ENCODE measurements at places on chromosomes 2 and 18.
A peak's percentile ranks its signal among the peaks of the same experiment; 100 is the strongest.

- DNase-seq: no peak
Measured at GRCh38 chr18:50696929-50697328, 122.9 kb downstream of the MRO start.

DNA sequence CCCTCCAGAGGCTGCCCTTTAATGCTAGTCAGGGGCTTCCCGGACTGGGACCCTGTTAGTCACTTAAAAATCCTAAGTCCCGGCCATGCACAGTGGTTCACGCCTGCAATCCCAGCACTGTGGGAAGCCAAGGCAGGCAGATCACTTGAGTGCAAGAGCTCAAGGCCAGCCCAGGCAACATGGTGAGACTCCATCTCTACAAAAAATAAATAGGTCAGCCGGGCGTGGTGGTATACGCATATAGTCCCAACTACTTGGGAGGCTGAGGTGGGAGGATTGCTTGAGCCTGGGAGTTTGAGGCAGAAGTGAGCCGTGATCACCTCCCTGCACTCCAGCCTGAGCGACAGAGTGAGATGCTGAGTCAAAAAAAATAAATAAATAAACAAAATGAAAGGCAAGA, 17.2 kb upstream of the KCNG2 start:
- DNase-seq: no peak

- DNase-seq: no peak
Measured at GRCh38 chr2:235833971-235834620, 334.1 kb downstream of the GBX2 start.

DNA sequence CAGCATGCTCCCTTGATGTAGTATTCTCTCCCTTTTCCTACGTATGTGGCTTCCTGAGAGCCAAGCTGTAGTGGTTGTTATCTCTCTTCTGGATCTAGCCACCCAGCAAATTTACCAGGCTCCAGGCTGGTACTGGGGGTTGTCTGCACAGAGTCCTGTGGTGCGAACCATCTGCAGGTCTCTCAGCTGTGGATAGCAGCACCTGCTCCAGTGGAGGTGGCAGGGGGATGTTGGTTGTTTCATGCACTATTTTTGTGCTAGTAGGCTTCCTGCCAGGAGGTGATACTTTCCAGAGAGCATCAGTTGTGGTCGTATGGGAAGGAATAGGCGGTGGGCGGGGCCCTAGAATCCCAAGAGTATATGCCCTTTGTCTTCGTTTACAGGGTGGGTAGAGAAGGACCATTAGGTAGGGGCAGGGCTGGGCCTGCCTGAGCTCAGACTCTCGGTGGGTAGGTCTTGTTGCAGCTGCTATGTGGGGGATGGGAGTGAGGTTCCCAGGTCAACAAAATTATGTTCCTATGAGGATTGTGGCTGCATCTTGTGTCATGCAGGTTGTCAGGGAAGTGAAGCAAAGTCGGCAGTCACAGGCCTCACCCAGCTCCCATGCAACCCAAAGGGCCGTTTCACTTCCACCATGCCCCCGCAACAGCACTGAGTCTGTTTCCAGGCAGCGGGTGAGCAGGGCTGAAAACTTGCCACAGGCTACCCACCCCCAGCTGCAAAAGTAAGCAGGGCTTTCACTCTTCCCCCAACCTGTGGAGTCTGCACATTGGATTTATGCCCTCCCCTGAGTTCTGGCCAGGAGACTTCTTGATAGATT, 1139.5 kb downstream of the BCL11A start:
- DNase-seq: no peak

GRCh38 chr2:107932488-107932887, 53.8 kb upstream of the SLC5A7 start:
- DNase-seq: peak; percentile 63

DNA sequence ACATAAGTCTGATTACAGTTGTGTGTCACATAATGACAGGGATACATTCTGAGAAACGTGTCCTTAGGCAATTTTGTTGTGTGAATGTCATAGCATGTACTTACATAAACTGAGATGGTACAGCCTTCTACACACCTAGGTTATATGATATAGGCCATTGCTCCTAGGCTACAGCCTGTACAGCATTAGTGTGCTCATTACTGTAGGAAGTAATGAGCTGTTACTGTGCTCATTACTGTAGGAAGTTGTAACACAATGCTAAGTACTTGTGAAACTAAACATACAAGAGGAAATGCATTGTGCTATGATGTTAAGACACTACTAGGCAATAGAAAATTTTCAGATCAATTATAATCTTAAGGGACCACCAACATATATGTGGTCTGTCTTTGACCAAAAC, 72.8 kb downstream of the UPP2 start:
- no peak for DNase-seq

DNA sequence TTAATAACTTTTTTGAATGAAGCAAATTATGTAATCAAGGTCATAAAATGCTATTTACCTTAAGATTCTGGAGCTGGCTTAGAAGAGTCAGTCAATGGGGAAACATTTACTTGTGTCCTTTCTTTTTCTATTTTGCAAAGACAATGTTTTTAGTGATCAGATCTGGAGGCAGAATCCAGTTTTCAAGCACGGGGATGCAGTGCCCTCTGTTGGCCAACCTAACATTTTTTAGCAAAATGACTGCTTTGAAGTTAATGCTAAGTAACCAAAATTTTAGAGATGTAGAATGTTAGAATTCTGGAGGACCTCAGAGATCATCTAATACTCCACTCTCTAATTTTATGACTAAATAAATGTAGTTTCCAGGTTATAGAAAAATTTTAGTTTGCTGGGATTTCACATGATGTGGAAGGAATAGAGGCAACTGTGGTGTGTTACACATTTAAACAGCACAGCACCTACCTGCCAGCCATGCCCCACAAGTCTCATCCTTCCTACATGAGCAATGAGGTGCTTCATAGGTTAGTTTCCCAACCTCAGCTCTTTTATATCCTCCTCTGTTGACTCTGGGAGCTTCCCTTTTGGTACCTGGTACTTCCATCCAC, 23.6 kb upstream of the SLC9A4 start:
- no peak for DNase-seq

- DNase-seq: no peak
Measured at GRCh38 chr18:13464432-13465123, 246.0 kb downstream of the LDLRAD4 start.

DNA sequence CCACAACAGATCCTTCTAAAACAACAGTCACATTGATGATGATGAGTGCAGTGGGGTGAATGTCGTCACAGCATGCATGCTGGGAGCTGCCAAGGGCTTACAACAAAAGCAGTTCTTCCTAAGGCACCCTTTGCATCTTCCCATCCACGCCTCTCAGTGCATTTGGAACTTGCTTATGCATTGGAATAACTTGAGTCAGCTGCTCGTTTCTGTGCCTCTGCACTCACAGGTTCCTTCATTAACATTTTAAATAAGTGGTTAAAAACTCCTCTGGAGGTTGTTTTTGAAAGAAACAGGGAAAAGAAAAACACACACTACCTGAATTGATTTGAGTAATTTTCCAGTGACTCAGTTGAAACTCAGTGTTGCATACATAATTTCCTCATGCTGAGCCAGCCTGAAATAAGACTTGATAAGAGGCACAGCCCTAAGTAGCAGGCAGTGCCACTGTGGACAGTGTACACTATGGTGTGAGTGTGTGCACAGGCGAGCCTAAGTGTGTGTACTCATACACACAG, 46.8 kb upstream of the TRIM43B start:
- no peak for DNase-seq

DNA sequence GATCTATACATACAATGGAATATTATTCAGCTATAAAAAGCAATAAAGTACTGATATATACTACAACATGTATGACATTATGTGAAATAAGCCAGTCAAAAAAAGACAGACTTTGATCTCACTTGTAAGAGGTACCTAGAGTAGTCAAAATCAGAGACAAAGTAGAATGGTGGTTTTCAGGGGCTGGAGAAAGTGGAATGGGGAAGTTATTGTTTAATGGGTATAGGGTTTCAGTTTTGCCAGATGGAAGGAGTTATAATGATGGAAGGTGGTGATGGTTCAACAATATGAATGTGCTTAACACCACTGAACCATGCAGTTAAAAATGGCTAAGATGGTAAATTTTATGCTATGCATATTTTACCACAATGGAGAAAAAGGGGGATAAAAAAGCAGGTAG, 6.3 kb downstream of the COBLL1 start:
- no peak for DNase-seq

DNA sequence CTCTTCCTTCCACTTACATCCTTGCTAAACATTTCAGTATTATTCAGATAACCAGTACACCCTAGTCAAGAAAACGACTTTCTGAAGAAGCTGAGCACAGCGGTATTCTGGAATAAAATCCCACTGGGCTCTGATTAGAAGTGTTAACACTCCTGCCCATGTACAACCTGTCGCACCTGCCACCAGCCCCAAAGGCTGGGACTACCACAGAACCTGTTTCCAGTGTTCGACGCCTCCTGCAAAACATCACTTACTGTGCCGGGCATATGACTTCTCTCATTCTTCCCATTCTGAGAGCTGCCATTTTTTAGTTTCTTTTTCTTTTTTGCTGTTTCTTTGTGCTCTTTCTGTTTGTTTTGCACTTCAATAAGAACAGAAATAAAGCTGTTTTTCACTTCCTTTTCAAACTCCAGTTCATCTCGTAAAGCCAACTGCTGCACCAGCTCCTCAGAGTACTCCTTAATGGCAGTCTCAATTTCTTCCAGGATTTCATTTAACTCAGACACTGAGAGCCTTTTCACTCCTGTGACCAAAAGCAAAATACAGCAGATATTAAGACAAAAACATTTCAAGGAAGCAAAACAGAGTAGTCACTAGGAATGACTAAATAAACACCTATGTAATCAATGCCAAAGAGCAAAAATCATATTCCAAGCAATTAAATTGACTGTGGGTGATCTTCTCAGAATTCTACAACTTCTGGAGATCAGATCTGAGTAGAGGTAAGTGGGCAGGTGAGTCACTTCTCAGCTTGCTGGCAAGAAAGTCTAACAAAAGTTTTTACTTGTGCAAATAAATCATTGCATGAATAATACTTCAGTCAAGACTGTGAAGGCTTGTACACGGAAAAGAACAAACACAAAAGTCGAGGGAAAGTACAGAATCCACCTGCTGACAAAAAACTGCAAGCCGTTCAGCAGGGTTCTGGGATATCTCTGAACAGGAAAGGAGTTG, 19.3 kb downstream of the FEZ2 start:
- no peak for DNase-seq

DNA sequence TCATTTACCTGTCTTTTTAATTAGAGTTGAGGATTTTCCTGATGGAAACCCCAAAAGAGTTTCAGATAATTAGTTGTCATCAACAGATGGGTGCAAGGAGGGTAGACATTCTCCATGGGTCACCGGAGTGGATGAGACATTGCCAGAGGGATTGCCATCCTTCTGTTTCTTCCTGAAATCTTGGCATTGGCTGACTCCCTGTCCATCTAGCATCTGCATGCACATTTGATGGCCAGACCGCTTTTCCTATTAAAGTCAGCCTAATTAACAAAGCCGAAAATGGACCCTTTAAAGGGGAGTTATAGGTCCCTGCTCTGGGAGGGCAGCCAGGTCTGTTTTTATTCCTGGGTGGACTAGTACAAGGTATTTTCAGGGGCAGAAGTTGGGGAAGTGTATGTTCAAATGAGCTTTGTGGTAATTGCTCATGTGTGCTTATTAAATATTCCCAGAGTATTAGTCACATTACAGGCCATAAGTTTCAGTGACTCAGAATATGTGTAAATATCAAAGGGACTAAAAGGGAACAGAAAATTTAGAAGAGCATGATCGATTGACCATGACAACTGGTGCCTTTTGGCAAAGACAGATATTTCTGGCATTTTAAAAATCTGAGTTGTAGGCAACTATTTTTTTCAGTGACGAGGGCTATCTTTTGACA, 209.8 kb downstream of the PHLPP1 start:
- DNase-seq: no peak

- DNase-seq: no peak
Measured at GRCh38 chr2:161976295-161976694, 97.7 kb downstream of the DPP4 start.

- DNase-seq: peak; percentile 43
Measured at GRCh38 chr2:120312860-120313694, 32.9 kb upstream of the INHBB start.

GRCh38 chr2:38167968-38168350, 92.0 kb upstream of the CYP1B1 start:
- no peak for DNase-seq

GRCh38 chr2:197286805-197287595, 23.6 kb downstream of the ANKRD44 start:
- DNase-seq: peak; percentile 82

GRCh38 chr2:37323176-37323780, 1.4 kb downstream of the PRKD3 start:
- DNase-seq: no peak

GRCh38 chr2:181393472-181393871, 63.7 kb upstream of the ITGA4 start:
- DNase-seq: no peak

- no peak for DNase-seq
Measured at GRCh38 chr2:39837856-39838453, 58.9 kb upstream of the THUMPD2 start.

DNA sequence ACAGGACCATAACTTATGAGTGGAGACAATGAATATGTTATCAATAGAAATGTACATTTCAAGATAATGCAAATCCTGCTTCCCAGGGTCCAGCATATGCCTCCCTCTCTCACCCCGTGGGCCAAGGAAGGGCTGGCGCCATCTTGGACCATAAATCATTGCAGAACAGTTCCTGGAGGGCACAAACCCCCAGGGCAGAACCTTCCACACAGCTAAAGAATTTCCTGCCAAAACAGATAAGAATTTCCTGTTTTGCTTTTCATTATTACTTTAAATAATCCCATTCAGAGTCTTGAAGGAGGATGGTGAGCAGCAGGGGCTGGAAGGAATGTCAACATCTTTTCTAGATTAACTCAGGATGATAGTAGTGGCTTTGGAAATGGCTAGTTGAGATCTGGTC, 53.7 kb downstream of the EHD3 start:
- DNase-seq: no peak

DNA sequence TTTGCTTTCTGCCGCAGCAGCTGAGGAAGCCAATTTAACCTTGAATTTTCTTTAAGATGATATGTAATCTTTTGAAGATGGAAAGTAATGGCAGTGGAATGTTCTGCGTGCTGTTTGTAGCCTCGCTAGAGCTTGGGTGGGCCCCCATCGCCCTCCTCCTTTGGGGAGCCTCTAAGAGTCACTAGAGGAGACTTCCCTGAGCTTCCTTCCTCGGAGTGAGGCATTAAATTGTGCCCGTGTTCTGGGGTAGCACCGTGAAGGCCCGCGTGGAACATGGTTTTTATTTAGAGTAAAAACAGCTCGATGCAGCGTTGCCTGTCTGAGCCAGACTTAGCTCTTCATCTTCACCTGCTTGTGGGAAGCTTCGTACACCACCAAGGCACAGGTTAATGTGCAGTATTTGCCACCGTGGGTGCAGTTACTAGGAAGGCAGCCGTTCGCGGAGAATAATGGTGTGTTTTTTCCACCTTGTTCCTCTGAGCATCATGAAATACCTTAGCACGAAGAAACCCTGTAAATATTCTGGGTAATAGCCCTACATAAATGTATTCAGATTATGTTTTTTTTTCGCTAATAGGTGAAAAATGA, 38.5 kb downstream of the NCK2 start:
- no peak for DNase-seq

DNA sequence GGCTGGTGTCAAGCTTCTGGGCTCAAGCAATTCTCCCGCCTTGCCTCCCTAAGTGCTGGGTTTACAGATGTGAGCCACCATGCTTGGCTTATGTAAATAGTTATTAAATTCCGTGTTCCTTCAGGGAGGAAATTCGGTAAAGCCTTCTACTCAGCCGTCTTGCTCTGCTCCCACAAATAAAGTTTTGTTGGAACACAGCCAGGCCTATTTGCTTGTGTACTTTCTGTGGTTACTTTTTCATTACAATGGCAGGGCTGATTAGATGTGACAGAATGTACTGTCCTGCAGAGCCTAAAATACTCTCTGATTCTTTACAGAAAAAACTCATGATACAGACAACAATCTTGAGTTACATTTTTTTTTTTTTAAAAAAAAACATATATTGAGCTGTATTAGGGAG, 68.8 kb upstream of the TACR1 start:
- no peak for DNase-seq

All from skeletal muscle cell (primary cell).